ENCODE measurements at places on chromosomes 12 and 14. TPM values are rescaled to one million over a fixed set of nuclear protein-coding genes. Genes with fewer than 3 reads are reported as not detected.

Gene CHGA
- not detected for total RNA-seq

DNA sequence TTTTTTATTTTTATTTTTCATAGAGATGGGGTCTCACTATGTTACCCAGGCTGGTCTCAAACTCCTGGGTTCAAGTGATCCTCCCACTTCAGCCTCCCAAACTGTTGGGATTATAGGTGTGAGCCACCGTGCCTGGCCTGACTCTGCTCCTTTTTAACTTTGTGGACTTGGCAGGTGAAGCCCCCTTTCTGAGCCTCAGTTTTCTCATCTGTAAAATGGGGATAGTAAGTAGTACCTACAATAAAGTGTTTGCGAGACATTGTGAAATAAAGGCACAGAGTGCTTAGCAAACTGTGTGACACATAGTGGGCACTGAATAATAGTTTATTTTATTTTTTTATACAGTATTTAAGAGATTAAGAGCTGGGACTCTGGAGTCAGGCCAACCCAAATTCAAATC, 21.1 kb upstream of the MED13L start:
- H3K27ac ChIP-seq, result no peak overlapping the region
- H3K36me3 ChIP-seq, result no peaks in the 10 kb centered on the region

Gene PPP4R4
- total RNA-seq, result 0.51 TPM

Gene MVK
- 22.1 TPM for total RNA-seq

GRCh38 chr12:29158115-29158763, 9.2 kb downstream of the FAR2 start:
- no peaks in the 10 kb centered on the region for H3K4me1 ChIP-seq
- no peaks in the 10 kb centered on the region for H3K36me3 ChIP-seq
- no peak overlapping the region for H3K27ac ChIP-seq
- DNase-seq, result no peak
- no peaks in the 10 kb centered on the region for H3K27me3 ChIP-seq

DNA sequence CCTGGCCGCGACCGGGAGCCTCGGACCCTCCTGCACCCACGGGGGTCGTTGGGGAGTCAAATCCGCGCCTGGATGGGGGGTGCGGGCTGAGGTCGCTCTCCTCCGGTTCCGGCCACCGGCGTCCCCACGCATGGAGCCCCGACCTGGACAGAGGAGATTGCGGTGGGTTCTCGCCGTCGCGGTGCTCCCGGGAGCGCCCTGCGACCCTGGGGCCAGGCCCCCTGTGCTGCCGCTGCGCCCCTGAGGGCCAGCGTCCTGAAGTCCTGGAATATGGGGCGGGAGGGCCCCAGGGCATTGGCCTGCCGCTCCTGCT, 345 bp downstream of the ASPG start:
- H3K27ac ChIP-seq, result no peak overlapping the region
- H3K27me3 ChIP-seq, result no peaks in the 10 kb centered on the region
- no peaks in the 10 kb centered on the region for H3K4me1 ChIP-seq
- no peaks in the 10 kb centered on the region for H3K36me3 ChIP-seq
- H3K4me3 ChIP-seq, result no peak overlapping the region

Gene TNFRSF1A
- 157 TPM for total RNA-seq

Gene CCDC77
- 6.8 TPM for total RNA-seq

Gene HHIPL1
- 9.9 TPM for total RNA-seq

GRCh38 chr12:25957793-25958427, 572 bp upstream of the RASSF8 start:
- peak overlapping the region; percentile 80 for H3K4me3 ChIP-seq
- peak; percentile 75 for DNase-seq
- no peaks in the 10 kb centered on the region for H3K36me3 ChIP-seq
- H3K4me1 ChIP-seq, result peaks cover 5% of the 10 kb centered on the region
- H3K27ac ChIP-seq, result peak overlapping the region; percentile 92

GRCh38 chr12:49636574-49636973, 13.2 kb downstream of the PRPF40B start:
- DNase-seq, result no peak
- H3K27ac ChIP-seq, result no peak overlapping the region
- H3K4me1 ChIP-seq, result peaks cover 2% of the 10 kb centered on the region
- no peak overlapping the region for H3K4me3 ChIP-seq

DNA sequence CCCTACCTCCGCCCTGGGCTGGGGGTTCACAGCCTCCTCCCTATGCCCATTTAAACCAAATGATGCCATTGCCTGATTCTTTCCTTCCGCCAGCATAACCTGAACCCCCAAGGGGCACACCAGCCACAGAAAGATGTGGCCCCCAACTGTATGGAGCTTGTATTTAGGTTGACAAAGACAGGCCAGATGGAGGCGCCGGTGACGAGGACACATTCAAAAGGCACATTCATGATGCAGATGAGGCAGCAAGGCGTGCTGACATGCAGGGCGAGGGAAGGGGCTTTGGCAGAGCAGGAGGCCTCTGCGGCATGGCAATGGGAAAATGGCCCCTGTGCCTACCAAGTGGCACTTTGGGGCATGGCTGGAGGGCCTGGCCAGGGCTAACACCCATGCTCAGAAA, 112.2 kb downstream of the RFLNA start:
- no peak for DNase-seq
- H3K27me3 ChIP-seq, result no peaks in the 10 kb centered on the region
- peaks cover 4% of the 10 kb centered on the region for H3K36me3 ChIP-seq

GRCh38 chr14:51657762-51658161, 6.1 kb downstream of the FRMD6 start:
- peaks cover 3% of the 10 kb centered on the region for H3K36me3 ChIP-seq
- H3K27ac ChIP-seq, result peak overlapping the region; percentile 14
- H3K27me3 ChIP-seq, result no peaks in the 10 kb centered on the region
- H3K4me1 ChIP-seq, result peaks cover 11% of the 10 kb centered on the region
- peak; percentile 53 for DNase-seq

DNA sequence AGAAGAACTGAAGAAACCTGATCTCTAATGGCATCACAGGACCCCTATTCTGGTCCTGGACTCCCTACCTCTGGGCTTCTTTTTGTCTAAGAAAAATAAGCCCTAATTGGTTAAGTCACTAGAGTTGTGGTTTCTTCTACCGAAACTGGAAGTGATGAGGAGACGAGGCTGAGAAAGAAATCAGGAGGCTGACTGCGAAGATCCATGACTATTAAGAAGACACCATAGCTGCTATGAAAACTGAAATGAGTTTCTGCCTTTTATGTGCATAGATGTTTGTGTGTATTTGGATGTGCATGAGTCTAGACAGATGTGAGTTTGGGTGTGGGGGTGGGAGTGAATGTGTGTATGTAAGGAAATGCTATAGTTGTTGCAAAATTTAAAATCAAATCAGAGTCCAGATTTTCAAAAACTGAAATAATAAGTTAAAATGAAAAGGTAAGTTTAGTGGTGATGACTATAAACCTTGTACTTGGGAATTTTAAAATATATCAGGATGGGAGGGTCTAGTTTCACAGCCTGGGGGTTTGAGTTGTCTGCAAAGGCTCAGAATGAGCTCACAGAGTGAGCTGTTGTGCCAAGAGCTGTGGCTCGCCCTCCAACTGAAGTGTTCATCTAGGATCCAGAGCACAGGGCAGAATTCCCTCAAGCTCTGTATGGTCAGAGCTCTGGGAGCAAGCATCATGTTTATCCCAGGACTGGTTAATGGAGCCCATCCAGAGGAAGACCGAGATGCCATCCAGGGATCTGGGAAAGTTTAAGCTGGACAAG, 94.9 kb downstream of the VCPKMT start:
- H3K4me1 ChIP-seq, result peaks cover 4% of the 10 kb centered on the region
- no peaks in the 10 kb centered on the region for H3K27me3 ChIP-seq
- no peak for DNase-seq
- no peaks in the 10 kb centered on the region for H3K36me3 ChIP-seq

DNA sequence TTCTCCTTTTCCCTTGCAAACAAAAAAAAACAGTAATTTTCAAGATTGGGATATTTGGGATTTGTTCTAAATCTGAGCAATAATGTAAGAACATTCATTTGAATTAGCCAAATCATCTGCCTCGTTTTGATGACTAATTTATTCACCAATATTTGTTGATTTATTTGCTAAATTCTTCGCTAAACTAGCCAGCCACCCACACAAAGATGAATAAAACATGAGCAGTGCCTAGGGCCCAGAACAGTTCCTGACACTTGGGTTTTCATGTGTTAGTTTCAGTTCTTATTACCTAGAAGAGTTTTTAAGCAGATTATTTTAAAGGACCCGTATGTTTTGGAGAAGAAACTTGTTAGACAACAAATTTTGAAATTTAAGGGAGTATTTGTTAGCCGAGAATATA, 1.4 kb downstream of the ETNK1 start:
- H3K27me3 ChIP-seq, result no peaks in the 10 kb centered on the region
- peak overlapping the region; percentile 92 for H3K27ac ChIP-seq
- peak overlapping the region; percentile 88 for H3K4me3 ChIP-seq
- H3K36me3 ChIP-seq, result no peaks in the 10 kb centered on the region

Gene NFE2
- total RNA-seq, result 0.17 TPM

Gene GPR162
- total RNA-seq, result 11.8 TPM

Gene RTN1
- 0.17 TPM for total RNA-seq

- no peaks in the 10 kb centered on the region for H3K4me1 ChIP-seq
- no peak overlapping the region for H3K4me3 ChIP-seq
- DNase-seq, result no peak
- no peaks in the 10 kb centered on the region for H3K27me3 ChIP-seq
- no peaks in the 10 kb centered on the region for H3K36me3 ChIP-seq
- H3K27ac ChIP-seq, result no peak overlapping the region
These were observed 12.9 kb upstream of the ASPG start for GRCh38 chr14:104072586-104072985.

GRCh38 chr12:100166232-100166631, 23.6 kb upstream of the BLTP3B start:
- no peak overlapping the region for H3K4me3 ChIP-seq
- H3K27ac ChIP-seq, result no peak overlapping the region
- DNase-seq, result no peak
- H3K36me3 ChIP-seq, result no peaks in the 10 kb centered on the region
- no peaks in the 10 kb centered on the region for H3K4me1 ChIP-seq

Gene AKAP3
- 1.5 TPM for total RNA-seq

DNA sequence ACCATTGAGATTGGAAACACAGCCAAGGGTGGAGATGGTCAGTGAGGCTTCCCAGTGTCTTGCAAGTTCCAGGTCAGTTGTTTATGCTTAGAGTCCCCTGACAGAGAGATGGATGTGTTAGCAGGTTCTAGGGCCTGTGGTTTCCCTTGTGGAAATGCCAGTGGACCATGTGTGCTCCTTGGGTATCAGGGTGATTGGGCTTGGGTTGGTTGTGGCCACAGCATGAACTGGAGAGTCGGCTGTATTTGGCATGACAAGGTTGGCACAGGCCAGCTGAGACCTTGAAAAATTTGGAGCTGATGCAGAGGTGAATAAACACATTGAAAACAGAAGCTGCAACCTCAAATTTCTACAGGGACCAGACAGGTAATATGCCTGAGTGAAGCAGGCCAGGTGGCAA, 668.0 kb downstream of the DIO2 start:
- H3K4me3 ChIP-seq, result no peak overlapping the region
- H3K4me1 ChIP-seq, result peaks cover 2% of the 10 kb centered on the region
- H3K27me3 ChIP-seq, result no peaks in the 10 kb centered on the region
- no peak overlapping the region for H3K27ac ChIP-seq
- DNase-seq, result no peak

Gene EFS
- 12.2 TPM for total RNA-seq

GRCh38 chr12:93229494-93230325, 148.0 kb upstream of the NUDT4 start:
- H3K36me3 ChIP-seq, result no peaks in the 10 kb centered on the region
- H3K27ac ChIP-seq, result peak overlapping the region; percentile 66
- no peak overlapping the region for H3K4me3 ChIP-seq
- H3K4me1 ChIP-seq, result peaks cover 6% of the 10 kb centered on the region
- no peaks in the 10 kb centered on the region for H3K27me3 ChIP-seq
